ENCODE measurements at places on chromosomes 6 and 20. TPM values are rescaled to one million over a fixed set of nuclear protein-coding genes. Genes with fewer than 3 reads are reported as not detected.

CST2 gene
- 1.7 TPM for total RNA-seq

PI3 gene
- not detected for total RNA-seq

REM1 gene
- not detected for total RNA-seq

CEP85L gene
- total RNA-seq = 16.3 TPM

KIF6 gene
- 1.2 TPM for total RNA-seq

MOCS1 gene
- total RNA-seq = 16.0 TPM

C6orf163 gene
- 1.6 TPM for total RNA-seq

PDYN gene
- not detected for total RNA-seq

BTN1A1 gene
- not detected for total RNA-seq

FRS3 gene
- 3.6 TPM for total RNA-seq

ARFGEF3 gene
- total RNA-seq = 1.5 TPM

DTD1 gene
- 40.5 TPM for total RNA-seq

CNR1 gene
- 0.84 TPM for total RNA-seq

Data from astrocyte (in vitro differentiated cells and primary cell).